SK-MEL-5 (cell line): ENCODE measurements at places on chromosomes 1 and 21.

DNA sequence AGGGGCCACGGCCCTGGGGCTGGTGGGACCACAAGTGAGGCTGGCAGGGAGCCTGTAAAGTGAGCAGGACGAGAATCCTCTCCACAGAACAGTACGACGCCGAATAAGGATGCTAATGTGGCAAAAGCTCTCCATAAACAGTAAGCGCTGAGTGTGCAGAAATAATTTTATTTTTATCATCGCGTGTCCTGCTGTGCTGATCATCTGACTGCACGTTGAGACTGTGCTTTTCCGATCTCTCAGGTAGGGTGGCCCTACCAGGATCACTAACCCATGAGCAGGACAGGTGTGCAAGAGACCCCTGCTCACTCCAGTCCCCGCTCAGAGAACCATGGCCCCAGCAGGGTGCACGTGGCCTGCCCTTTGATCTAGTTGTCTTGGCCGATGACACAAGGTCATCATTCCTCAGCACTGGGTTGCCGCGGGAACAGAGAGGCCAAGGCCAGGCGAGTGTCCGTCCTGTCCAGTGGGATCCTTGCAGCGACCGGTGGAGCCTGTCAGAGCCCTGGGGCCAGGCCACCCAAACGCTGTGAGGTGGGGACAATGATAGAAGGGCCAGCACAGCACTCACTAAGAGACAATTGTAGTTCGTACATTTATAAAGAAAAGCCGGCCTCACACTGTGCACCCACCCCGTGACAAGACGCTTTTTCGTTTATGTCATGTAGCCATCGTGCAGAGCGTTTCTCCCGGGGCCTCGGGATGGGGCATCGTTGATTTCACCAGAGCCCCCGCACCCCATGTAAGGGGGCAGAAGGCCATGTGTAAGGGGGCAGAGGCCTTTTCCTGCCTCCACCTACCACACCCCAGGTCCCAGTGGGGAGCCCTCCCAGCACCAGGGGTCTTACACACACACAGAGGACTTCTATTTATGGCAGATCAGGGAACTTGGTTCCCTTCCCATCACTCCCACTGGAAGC is 52.7 kb upstream of the ADARB1 start:
- no peak for DNase-seq

- no peak for DNase-seq
These were observed 169.2 kb upstream of the B3GALT2 start for GRCh38 chr1:193355626-193356025.

DNA sequence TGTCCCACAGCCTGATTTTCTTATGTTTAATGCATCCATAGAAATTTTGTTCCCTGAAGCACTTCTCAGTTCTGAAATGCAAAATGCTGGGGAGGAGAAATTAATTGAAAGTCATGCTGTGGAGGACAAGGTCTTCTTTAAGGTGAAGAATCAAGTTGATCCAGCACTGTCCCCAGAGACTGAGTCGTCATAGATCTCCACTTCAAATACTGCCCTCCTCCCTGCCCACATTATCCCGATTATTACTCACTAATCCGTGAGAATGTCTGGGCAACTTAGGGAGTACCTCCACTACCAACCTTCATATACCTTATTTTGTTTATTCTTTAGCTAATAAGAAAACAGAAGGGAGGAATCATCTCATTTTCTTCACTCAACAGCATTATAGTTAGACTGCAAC is 70.0 kb upstream of the FMN2 start:
- DNase-seq, result no peak

- peak; percentile 53 for DNase-seq
These were observed 160.6 kb upstream of the USP24 start for GRCh38 chr1:55375617-55376258.

- DNase-seq, result peak; percentile 59
These were observed 115.5 kb upstream of the NCAM2 start for GRCh38 chr21:20882462-20883407.
